Lower lobe of right lung (tissue), 2 donors: ENCODE measurements at places on chromosomes 7 and 10.

- DNase-seq, result no peak
Observed at GRCh38 chr7:69564454-69565417, 33.5 kb upstream of the AUTS2 start.

- DNase-seq, result peak; percentile 32
Observed at GRCh38 chr10:5965266-5965665, 12.1 kb downstream of the IL15RA start.

- no peak for DNase-seq
Observed at GRCh38 chr10:120182431-120182830, 274.6 kb upstream of the PLPP4 start.

GRCh38 chr7:108093851-108094331 is 36.3 kb downstream of the LAMB4 start:
- no peak for DNase-seq
